NCI-H1930 (cell line): ENCODE measurements at places on chromosomes 11 and 22.

- DNase-seq: peak; percentile 36
These were observed 7.4 kb downstream of the NDUFV1 start for GRCh38 chr11:67613960-67614715.

- no peak for DNase-seq
These were observed 117.2 kb downstream of the MICAL3 start for GRCh38 chr22:17906978-17907747.

GRCh38 chr11:80393210-80393609 is 952.4 kb upstream of the TENM4 start:
- no peak for DNase-seq

GRCh38 chr11:3745161-3745560 is 52.2 kb downstream of the NUP98 start:
- no peak for DNase-seq

- no peak for DNase-seq
These were observed 394.6 kb downstream of the TBC1D22A start for GRCh38 chr22:47157093-47157420.

DNA sequence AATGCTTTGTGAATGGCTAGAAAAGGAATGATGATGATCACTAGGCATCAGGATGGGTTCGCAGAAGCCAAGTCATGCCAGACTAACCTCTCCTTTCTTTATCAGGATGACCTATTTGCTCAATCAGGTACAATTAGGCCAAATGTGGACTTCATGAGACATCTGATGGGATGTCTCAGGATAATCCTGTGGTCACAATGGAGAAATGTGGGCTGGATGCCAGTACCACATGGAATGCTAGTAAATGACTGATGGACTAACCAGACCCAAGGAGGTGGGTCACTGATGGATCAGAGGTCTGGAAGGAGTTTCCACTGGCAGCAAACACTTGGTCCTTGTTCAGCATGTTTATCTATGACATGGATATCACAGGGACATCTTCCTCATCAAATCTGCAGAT is 94.8 kb upstream of the PHOX2A start:
- no peak for DNase-seq

DNA sequence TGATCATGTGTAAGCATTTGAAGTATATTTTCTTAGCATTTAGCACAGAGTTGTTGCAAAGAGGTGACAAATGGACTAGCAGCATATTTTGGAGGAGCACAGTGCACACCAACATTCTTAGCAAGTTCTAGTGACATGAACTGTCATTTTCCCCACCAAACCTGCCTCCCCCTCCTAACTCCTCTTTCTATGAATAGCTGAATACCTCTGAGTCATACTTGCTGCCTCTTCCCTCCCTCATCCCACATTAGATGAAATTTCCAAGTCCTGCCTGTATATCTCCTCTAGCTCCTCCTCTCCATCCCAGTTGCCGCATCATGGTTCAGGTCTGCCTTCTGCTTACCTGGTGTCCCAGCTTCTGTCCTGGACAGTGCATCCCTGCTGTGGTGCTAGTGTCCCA is 7.2 kb downstream of the OSBP2 start:
- DNase-seq: no peak

DNA sequence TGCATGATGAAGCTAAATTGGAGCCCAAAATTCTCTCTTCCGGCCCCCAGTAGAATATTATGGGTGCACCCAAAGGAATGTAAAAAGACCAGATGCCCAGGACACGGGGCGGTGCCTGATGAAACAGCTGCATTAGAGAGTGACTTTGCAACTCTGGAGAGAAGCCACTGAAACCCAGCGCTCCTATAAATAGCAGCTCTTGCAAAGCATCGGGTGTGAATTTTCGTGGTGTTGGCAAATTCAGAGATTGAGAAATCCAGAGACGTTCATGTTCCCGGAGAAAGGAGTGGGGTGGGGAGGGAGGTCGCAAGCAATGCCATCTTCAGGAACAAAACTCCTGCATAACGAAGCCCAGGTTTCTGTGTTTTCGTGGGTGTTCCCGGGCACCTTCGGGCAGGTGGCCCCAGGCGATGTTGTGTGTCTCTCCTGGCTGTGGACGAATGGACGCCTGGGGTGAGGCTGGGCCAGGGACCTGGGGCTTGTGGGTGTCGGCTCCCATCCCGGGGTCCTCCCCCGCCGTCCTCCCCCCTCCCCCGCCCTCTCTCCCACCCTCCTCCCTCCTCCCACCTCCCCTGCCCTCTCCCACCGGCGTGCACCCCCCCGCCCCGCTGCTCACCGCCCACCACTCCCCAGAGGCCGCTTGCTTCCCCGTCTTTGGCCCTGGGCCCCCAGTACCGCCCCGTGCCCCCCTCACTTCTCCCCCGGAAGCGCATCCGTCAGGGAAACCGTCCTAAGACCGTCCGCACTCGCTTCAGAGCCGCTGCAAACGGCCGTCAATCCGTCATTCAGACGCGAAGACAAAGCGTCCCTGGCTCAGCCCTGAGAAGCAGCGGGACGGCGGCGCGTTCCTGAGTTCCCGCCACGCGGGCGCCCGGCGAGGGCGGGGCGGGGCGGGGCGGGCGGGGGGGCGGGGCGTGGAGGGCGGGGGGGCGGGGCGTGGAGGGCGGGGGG is 26.7 kb upstream of the TOLLIP start:
- peak; percentile 73 for DNase-seq

- DNase-seq: no peak
These were observed 60.8 kb upstream of the CTSC start for GRCh38 chr11:88398372-88398771.

DNA sequence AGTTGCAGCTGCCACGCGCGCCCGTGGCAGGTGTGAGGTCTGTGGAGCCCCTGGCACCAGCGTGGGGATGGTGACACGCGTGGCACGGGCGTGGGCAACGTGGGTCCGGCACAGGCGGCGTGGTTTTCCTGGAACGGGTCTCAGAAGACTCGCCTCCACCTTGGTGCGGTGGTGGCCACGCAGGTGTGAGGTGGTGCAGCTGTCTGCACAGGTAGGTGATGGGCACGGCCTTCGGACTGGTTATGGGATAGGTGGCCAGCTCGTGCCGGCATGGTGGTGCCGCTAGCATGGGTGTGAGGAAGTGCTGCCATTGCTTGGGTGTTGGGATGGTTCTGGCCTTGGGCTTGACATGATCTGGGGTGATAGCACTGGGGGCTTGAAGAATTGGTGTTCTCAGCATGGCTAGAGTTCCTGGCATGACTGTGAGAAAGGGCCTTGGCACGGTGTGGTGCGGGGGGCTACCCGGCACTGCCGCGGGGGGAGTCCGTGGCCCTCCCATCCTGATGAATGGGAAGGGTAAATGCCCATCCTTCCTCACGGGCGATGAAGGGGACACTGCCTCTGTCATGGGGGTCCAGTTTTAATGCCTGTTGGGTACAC is 531 bp downstream of the DAGLA start:
- no peak for DNase-seq

DNA sequence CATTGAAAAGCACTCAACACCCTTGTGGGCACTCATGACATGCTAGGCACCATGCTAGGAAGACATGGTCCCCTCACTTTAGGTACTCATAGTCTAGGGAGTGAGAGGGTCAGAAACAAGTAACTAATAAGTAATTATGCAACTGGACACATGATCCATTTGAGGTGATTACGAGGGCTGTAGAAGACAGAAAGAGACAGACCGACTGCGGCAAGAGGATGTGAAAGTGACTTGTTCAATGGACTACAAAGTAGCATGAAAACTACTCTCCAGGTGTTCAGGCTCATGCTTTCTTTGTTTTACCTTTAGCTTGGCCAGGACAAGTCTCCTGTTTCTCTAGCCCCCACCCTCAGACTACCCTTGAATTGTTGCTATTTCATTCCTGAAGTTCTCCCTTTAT is 310.8 kb upstream of the SORL1-AS1 start:
- no peak for DNase-seq

DNA sequence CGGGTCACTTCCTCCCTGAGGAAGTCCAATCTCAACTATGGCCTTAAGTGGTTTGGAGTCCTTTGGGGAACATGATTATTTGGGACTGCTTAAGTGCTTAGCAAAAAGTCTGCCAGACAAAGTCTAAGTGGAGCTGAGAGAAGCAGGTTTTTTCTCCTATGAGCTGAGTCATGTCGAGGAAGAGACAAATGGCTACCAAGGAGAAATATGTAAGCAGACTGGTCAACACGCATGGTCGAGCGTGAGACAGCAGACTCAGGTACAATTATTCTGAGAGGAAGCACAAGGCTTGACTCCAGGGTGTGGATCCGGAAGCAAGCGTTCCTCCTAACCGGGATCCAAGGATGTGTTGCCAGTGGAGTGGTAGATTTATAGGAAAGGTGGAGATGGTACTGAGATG is 30.6 kb downstream of the UBASH3B start:
- DNase-seq: no peak

GRCh38 chr11:123434262-123434661 is 4.2 kb downstream of the GRAMD1B start:
- DNase-seq: no peak

DNA sequence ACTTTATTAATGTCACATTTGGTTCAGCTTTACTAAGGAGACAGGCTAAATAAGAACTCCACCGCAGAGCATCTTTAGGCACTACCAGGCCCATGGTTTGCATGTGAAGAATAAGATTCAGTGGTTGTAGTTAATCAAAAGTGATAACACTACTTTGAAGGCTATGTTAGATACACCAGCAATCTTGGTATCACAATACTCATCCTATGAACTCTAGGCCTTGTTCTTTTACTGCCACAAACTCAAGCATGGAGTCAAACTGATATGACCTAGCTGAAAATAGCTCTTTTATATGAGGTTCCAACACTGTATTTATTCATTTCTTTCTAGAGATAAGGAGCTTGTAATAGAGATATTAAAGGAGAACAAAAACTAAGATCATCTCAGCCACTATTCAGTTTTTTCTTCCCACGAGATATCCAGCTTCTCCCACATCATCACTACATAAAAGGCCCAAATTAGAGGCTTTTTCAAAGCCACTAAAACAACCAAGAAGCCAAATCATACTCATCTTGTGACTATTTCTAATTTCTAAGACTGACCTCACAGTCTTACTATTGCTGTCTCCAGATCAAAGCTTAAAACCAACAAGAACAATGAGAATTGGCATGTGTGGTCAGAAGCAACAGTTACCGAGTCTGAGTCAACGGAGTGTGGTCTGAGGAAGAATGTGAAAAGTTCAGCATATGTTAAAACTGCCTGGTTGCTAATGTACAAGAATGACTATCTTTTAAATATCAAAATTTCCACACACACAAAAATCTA is 25.1 kb upstream of the GUCY1A2 start:
- DNase-seq: no peak

GRCh38 chr11:79342686-79343085 is 98.1 kb downstream of the TENM4 start:
- no peak for DNase-seq

DNA sequence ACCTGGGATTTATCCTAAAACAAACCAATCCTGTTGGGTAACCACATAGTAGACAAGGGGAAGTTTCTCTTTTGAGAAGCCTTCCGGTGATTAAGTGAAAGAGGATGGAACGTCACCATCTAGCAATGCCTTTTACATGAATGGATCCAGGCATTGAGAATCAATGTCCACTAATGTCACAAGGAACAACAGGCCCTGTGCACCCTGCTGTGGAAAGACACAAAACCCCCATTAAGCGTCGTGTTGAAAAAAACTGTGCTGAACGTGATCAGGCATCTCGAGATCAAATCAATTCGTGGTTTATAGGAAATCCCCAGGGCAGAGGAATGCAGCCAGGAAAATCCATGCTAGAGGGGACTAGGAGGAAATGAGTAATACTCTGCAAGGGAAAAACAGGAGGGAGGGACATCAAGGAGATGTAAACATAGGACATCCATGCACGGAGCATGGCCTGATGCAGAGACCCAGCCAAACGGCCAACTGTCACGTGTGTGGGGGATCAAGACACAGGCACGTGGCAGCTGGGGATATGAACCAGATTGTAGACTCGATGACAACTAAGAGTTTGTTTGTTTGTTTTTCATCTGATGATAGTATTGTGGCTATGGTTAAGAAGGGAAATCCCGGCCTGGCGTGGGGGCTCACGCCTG is 38.6 kb upstream of the CARS1 start:
- no peak for DNase-seq

GRCh38 chr22:39433476-39434242 is 23.2 kb upstream of the MGAT3 start:
- no peak for DNase-seq

DNA sequence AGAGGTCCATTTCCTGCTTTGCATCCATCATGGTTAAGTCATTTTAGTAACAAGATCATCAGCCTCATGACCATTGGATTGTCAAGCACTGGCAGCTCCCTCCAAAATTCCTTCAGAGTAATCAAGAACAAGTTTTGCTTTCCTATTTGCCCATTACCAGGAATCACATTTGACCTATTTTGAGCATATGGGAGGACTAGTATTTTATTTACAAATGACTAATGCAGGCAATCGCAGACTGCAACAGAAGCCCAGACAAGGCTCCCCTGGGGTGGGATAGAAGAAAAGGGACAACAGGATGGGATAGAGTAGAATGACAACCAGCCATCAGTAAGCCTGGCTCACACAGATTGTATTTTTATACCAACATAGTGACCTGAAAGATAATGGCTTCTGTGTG is 9.1 kb downstream of the MMP10 start:
- DNase-seq: no peak

- no peak for DNase-seq
These were observed 203.1 kb upstream of the MPPED2 start for GRCh38 chr11:30789270-30789669.

DNA sequence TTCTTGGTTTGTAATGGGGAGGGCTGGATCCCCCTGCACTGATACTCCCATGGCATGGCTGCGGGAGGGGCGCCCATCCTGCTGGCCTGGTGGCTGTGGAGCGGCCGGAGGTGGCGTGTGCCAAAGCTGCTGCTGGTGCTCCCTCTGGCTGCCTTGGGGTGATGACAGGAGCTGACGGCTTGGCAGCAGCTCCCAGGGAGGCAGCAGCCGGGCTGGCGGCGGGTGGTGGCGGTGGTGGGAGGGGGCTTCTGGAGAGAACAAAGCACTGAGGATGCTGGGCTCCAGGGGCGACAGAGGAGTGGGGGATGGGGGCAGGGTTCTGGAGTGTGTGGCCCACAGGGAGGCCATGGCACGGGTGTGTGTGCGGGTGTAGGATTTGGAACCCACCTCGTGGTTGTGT is 11.4 kb upstream of the MPPED1 start:
- DNase-seq: no peak

- no peak for DNase-seq
These were observed 29.2 kb downstream of the MN1 start for GRCh38 chr22:27772081-27772983.
